Stimulated activated CD8-positive, alpha-beta memory T cell treated with anti-CD3 and anti-CD28 coated beads, Interleukin-15, amount 100 ng/mL, for 48 hours (primary cell): ENCODE measurements at places on chromosomes 5 and 9.

GRCh38 chr9:110588296-110588695 is 8.8 kb upstream of the SVEP1 start:
- no peak for DNase-seq

- peak; percentile 30 for DNase-seq
Measured at GRCh38 chr9:135343837-135344522, 135.6 kb upstream of the PPP1R26 start.

DNA sequence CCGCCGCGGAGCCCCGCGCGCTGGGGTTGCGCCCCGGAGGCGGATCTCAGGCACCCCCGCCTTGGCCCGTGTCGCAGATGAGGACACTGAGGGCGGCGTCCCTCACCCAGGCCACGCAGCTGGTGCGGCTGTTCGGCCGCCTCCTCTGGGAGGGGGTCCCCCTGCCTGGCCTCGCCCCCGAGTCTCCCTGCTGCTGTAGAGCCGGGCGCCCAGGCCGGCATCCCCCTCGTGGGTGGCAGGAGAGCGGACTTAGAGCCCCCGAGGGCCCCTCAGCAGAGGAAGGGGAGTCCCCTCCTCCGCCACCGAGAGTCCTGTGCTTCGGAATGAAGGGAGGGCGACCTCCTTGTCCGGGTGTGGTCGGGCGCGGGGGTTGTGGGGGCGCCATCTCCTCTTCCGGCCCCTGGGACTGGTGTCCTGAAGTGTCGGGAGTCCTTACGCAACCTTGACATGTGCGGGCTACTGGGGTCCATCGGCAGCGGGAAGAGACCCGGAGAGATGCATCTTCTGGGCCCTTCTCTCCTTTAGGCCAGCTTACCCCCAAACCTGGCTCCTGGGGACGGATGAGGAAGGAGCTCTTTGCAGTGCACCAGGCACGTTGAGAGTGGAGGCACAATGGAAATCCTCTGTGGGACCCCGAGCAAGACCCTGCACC is 11.7 kb upstream of the EXOSC2 start:
- DNase-seq, result no peak

GRCh38 chr5:10334831-10335230 is 18.7 kb upstream of the MARCHF6 start:
- no peak for DNase-seq

- DNase-seq, result no peak
Measured at GRCh38 chr5:54651482-54652076, 134.0 kb downstream of the SNX18 start.
